Activated CD4-positive, alpha-beta T cell treated with anti-CD3 and anti-CD28 coated beads, Interleukin-2, amount 10 ng/mL, durations not matched to agents 7 days and 5 days (primary cell): ENCODE measurements at places on chromosomes 7 and 10.

DNA sequence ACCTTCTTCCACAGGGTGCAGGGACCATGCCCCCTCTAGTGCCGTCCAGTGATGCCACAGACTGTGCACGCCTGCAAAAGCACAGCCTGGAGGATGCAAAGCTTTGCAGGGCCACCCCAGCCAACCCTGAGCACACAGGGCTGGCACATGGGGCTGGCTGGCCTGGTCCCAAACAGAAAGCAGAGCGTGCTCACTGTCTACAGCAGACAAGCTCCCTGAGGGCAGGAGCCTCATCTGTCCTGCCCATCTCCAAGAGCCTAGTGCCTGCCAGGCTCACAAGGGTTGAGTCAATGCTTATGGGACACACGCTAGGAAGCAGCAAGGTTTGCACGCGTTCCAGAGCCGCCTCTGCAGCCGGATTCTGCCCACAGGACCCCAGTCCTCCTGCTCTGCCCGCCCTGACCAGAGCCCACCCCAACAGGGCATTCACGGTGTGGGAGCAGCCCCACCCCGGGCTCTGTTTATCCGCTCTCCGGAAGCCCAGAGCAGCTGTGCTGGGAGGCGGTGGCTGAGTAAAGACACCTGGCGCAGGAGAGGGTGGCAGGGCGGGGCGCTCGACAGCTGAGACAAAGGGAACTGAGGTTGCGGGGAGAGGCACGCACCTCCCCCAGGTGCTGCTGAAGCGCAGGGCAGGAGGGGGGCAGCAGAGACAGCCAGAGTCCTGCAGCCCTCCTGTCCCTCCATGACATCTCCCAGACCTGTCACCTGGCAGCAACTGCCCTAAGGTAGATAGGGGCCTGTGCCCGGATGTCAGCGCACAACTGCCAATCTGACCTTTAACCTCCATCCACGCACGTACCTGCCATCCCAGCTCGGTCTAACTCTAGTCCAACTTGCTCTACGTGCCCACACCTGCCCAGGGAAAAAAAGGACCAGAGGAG is 4.3 kb downstream of the KCNH2 start:
- DNase-seq = peak; percentile 33

- DNase-seq = peak; percentile 69
Observed at GRCh38 chr10:100997360-100998182, 2.0 kb upstream of the LZTS2 start.

- DNase-seq = no peak
Observed at GRCh38 chr10:100838986-100839385, 73.8 kb upstream of the SLF2 start.

- no peak for DNase-seq
Observed at GRCh38 chr10:114576716-114577115, 81.4 kb downstream of the ABLIM1 start.

- DNase-seq = no peak
Observed at GRCh38 chr10:109929501-109930219, 6.3 kb upstream of the XPNPEP1 start.
